ENCODE measurements at places on chromosomes 12 and 14. TPM values are rescaled to one million over a fixed set of nuclear protein-coding genes. Genes with fewer than 3 reads are reported as not detected.
A peak's percentile ranks its signal among the peaks of the same experiment; 100 is the strongest.

Gene CRACR2A
- 1.8 TPM for total RNA-seq

Gene KRT85
- total RNA-seq: 98.6 TPM

DNA sequence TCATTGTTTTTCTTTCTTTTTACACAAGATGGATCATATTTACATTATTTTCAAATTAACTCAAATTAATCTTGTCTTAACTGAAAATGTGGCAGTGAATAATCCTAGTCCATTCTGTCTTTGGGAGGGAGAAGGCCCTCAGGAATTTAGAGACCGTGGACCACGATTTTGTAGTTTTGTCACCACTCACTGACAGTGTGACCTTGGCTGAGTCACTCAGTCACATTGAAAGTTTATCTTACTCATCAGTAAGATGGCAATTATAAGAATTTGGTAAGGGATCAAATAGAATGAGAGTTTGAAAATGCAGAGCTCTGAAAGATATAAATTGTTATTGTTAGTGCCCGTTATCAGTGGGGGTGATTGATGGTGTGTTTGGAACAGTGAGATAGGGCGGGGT, 16.4 kb downstream of the FOXJ2 start:
- DNase-seq: no peak

GRCh38 chr12:30753233-30753632, 1.5 kb downstream of the CAPRIN2 start:
- DNase-seq: no peak

DNA sequence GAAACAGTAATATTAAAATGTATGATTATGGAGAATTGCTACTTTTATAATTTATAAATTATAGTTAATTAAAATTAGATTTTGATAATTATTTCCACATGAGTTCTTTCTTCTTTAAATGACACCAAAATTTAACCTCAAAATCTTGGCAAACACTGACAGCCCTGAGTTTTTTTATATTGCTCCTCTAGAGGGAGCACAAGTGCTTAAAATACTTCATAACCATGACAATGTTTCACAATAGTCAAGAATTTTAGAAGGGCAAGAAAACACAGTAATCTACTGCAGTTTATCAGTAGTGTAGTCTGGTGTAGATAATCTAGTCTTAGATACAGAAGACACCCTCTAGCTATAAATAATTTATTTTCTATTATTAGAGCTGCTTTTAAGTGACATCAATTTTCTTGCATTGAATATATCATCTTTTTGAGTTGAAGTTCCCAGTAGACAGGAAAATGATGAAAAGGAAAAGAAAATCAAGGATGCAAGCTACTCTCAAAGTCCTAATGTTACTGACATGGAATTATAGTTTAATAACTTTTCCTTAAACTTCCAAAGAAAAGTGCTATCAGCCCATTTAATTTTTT, 14.3 kb upstream of the PTGER2 start:
- peak; percentile 65 for DNase-seq

DNA sequence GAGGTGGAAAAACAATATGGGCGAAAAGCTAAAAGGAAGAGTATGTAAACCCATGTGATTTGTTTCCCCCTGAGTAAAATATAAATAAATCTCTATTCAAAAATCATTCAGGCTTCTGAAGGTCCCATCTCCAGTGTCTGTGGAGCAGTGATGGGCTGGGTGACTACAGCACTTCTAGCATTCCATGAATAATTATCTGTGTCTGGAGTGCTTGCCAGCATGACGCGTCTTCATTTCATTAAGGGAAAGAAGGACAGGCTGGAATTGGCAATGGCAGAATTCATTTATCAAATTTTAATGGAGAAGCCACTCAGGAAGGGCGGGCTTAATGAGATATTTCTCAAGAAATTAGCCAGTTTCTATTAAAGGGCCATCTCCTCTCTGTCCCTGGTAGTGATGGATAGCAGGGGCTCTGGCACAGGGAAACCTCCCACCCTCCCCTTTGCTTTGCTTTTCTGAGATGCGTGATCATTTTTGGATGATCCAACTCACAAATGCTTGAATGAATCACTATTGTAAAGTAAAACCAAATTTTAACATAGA, 916.3 kb upstream of the SEL1L start:
- DNase-seq: peak; percentile 32
